ENCODE measurements at places on chromosomes 16 and 17.

- no peak for DNase-seq
Observed at GRCh38 chr17:29571883-29572681, 3.6 kb downstream of the TP53I13 start.

DNA sequence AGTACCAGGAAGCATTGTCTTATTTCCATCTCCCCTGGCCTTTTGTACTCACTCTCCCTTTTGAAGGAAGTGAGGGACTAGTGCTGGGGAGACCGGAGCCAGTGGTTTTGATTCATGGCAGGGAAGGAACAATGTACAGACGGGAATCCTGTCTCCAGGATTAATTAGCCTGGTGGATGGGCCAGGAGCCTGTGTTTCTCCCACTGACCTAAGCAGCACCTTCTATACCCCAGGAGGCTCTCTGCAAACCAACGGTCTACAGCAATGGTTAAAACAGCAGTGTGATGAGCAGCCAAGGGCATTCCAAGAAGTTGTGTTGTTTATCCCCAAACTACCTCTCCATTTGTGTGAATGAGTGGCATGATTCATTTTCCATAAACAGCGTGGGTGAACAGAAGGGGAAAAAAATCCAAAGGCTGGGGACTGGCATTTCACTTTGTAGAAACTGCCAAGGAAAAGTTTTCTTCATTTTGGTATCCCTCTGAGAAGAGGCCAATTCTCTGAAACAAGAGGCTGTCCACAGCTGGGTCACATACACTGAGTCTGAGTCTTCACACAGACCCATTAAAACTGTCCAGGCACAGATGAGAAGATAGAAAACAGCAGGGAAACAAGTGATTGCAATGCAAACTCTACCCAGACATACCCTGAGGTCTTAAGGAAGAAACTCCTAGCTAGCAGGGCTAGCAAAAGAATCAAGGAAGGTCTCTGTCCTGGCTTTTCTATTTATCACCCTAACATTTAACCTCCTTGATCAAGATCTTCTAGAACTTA lies 18.1 kb downstream of the ANKFN1 start:
- no peak for DNase-seq

DNA sequence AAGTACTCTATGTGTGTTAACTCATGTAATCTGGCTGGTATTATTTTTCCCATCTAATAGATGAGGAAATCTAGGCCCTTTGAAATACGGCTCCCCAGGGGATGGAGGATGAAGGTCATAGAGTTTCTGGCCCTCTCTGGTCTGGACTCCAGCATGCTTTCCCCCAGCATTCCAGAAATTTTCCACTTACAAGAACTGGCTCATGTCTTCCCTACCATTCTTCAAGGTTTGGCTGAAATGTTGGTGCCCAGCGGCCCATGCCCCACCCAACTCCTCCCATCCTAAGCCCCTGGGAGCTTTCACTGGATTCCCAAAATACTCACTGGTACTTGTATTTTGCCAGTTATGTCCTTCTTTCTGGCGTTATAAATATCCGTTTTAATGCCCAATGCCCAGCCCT lies 237.5 kb upstream of the NLRP1 start:
- no peak for DNase-seq

- DNase-seq = no peak
Observed at GRCh38 chr17:78418326-78419026, 40.0 kb downstream of the PGS1 start.

DNA sequence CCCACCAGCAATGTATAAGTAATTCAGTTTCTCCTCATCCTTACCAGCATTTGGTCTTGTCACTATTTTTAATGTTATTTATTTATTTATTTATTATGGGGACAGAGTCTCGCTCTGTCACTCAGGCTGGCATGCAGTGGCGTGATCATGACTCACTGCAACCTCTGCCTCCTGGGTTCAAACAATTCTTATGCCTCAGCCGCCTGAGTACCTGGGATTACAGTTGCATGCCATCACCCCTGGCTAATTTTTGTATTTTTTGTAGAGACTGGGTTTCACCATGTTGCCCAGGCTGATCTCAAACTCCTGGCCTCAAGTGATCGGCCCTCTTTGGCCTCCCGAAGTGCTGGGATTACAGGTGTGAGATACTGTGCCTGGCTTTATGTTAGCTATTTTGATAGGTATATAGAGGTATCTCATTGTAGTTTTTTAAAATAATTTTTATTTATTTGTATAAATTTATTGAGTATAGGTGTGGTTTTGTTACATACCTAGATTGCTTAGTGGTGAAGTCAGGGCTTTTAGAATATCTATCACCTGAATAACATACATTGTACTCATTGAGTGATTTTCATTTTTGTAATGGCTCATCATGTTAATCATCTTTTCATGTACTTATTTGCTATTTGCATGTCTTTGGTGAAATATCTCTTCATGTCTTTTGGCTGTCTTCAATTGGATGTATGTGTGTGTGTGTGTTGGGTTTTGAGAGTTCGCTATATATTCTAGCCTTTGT lies 53.3 kb downstream of the TANC2 start:
- no peak for DNase-seq
